HFF-Myc (cell line): ENCODE measurements at places on chromosomes 12 and 14.

DNA sequence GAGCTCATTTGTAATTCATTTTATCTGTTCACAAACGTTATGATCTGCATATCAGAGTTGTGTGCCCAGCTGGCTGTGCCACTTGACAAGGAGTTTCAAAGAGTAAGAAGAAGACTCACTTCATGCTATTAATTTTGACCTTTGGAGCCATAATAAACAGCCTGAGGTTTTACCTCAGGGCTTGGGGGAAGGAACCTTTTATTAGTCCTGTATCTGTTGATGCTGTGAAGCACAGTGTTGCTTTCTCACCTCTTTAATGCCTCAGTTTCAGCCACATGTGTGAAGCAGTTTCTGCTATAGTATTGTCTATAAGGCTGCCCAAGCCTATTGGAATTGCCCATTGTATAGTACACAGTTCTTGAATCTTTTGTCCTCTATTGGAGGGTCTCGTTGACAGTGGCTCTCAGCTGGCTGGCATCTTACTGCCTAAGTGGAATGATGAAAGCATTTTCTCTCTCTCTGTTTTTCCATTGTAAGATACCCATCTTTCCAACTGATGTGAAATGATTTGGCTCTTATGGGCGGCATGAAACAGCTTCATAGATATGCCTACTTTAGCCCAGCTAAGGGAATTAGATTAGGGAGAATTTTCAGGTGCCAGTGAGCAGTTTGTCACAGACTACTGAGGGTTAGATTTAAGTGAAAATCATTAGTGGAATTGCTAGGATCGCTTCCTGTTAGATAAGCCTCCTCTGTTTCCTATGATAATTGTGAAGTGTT is 34.7 kb downstream of the GPATCH2L start:
- DNase-seq = no peak

GRCh38 chr12:132908145-132909029 is 21.0 kb upstream of the CHFR start:
- peak; percentile 95 for DNase-seq

GRCh38 chr12:122960193-122960569 is 6.1 kb downstream of the ABCB9 start:
- DNase-seq = no peak

- DNase-seq = no peak
These were observed 90.0 kb downstream of the BCL11B start for GRCh38 chr14:99181804-99182520.

DNA sequence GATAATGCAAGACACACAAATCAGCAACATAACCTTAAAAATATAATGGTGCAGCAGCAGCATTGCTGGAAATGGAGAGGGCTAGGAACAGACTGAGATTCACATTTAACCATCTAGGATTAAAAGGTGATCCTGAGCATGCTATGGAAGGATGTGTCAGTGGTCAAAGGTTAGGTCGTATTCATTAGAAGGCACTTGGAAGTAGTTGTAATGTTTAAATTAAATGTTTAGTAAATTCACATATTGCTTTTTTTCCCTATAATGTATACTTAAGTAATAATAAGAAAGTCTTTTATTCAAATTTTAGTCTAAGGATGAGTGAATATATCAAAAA is 368.6 kb upstream of the PDE3A start:
- no peak for DNase-seq

DNA sequence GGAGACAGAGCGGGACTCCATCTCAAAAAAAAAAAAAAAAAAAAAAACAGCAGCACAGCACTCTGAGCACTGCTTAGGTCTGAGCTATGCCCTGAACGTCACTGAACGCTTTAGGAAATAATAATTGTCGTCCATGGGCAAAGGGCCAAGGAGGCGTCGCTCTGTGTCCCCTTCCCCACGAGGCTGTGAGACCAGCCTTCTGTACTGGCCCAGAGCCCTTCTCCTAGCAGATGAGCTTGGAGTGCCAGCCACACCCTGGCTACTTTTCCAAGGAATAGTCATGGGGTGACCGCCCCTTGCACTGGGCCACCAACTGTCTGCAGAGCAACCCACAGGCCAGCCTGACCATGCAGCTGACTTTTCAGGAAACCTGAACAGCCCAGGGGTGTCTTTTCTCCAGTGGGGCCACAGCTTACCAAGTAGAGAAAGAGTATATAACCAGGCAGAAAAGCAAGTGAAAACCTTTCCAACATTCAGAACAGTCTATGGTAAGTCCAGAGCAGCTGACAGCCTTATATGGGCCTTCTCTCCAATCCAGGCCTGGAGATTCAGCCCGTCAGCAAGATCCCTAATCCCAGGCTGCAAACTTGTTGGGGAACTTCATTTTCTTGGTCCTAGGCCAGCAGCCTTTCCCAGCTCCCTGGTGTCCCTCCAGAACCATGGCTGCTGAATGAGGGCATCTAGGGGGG is 28.5 kb downstream of the CD9 start:
- DNase-seq = no peak

- DNase-seq = no peak
These were observed 23.8 kb downstream of the SLC16A7 start for GRCh38 chr12:59619461-59620240.

DNA sequence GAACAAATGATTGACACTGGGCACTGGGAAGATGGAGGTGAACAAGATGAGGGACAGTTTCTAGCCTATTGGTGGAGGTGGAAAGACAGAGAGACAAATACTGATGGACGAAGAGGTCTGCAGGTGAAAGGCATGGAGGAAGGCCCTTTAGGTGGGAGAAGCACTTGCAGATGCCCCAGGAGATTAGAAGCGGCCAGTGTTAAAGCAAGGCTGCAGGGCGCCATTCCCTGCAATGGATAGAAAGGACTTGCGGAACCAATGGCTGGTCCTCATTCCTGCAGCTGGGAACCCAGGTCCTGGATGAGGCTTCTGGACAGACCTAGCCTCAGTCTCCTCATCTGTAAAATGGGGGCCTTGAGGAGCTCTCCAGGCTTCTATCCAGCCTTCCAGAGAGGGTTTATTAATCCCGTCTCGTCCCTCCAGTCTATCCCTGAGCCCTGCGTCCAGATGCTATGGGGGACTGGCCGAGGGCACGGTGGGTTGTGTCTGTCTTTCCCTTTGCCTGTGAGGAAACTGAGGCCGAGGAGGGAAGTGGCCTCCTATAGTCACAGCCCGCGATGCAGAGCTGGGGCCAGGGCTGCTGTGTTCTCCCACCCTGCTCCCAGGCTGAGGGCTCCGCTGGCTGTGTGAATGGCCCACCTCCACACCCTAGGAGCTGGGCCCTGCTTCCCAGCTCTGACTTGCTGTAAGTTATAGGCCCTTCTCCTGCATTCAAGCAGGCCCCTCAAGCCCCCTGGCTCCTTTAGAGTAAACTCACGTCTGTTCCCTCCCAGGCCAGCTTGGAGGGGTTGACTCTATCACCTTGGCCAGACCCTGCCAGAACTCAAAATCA is 33.0 kb downstream of the CYP46A1 start:
- DNase-seq = no peak

- DNase-seq = peak; percentile 27
These were observed 156.8 kb upstream of the TMEM260 start for GRCh38 chr14:56422703-56423213.

DNA sequence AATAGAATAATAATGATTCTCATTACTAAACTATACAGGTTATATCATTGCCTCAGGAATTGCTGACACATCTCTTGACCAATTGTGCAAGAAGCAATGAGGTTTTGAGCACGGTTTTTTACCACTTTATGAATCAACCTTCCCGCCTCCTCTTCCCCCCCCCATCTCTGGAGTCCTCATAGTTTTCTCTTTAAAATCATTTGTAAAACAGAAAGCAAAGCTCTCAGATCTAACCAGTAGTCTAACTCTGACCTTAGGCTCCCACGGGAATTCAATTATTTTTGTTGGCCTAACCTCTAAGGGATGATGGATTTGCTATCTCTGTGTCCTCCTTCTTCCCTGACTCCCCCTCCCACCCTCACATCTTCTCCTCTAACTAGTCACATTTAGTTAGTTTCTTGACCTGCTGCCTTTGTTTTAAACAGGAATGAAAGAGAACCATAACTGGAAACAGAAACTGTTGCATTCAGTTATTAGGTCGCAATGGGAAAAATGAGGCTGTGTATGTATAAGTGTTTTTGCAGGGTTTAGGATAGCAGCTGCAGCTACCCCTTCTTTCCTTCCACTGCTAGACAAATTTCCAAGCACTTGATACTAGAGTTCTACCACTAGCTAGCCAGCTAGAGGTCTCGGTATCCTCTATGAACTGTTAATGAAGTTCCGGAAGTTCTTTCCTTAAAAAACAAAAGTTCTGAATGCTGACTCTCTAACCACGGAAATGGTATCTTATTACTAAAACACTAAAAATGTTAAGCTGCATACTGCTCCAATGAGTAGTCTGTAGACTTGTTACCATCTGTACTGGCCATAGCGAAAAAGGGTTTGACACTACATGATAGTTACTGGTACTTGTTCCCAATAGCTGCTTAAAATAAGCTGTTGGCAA is 65.4 kb downstream of the TAOK3 start:
- DNase-seq = peak; percentile 70

DNA sequence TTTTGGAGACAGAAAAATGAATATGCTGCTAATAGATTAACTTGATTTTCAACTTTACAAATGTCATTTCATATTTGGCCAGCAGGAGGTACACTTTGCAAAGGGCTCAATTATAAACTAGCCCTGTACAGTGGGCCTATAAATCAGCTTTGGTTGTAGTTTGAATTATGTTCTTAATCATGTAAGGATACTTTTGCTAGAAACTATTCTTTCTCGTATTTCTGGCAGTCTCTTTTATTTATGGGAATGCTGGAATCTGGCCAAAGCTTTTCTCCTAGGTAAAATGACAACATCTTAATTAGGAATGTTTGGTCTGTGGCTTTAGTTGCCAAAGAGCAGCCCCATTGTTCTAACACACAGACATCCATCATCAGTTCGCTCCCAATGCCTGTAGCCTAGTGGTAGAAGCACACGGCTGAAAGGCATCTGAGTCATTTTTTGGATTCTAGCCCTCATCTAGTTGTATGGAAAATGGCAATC is 1322.3 kb upstream of the SEL1L start:
- no peak for DNase-seq

DNA sequence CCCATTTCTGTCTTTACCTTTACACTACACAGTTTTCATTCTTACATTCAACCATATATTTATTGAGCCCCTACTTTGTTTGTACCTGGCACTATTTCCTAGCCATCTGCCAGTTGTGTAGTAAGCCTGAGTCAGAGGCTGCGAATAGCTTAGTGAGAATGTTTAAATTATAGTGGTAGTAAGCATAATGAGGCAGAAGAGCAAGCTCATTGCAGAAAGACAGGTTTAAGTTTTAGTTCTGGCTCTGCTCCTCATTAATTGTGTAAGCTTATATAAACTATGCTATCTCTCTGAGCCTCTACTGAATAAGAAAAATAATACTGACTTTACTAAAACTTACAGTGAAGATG is 123.5 kb downstream of the NAV3 start:
- no peak for DNase-seq

- no peak for DNase-seq
These were observed 90.1 kb downstream of the RPAP3 start for GRCh38 chr12:47615711-47616110.

- peak; percentile 39 for DNase-seq
These were observed 13.3 kb downstream of the IL22 start for GRCh38 chr12:68240079-68240478.

DNA sequence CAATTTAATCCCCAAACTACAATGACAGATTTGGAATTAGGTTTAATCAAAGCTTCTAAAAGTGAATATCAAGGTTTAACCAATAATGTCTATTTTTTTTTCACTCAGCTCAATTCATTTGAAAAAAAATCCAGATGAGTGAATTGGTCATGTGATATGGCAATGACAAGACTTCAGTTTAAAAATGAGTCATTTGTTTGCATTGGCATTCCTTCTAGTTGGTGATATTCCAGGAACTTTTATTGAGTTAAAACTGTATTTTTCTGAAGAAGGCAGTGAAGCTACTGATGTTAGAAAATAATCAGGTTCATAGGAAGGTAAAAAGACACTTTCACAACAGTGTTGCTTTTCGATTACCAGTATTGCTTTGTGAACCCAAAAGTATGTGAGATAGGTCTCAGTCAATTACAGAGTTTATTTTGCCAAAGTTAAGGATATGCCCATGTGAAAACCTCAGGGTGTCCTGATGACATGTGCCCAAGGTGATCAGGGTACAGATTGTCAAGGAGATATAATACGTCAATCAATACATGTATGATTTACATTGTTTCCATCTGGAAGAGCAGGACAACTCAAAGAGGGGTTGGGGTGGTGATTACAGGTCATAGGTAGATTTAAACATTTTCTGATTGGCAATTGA is 1214.9 kb downstream of the GALC start:
- DNase-seq = no peak

- DNase-seq = no peak
These were observed 394.3 kb downstream of the EGLN3 start for GRCh38 chr14:33556382-33557121.

DNA sequence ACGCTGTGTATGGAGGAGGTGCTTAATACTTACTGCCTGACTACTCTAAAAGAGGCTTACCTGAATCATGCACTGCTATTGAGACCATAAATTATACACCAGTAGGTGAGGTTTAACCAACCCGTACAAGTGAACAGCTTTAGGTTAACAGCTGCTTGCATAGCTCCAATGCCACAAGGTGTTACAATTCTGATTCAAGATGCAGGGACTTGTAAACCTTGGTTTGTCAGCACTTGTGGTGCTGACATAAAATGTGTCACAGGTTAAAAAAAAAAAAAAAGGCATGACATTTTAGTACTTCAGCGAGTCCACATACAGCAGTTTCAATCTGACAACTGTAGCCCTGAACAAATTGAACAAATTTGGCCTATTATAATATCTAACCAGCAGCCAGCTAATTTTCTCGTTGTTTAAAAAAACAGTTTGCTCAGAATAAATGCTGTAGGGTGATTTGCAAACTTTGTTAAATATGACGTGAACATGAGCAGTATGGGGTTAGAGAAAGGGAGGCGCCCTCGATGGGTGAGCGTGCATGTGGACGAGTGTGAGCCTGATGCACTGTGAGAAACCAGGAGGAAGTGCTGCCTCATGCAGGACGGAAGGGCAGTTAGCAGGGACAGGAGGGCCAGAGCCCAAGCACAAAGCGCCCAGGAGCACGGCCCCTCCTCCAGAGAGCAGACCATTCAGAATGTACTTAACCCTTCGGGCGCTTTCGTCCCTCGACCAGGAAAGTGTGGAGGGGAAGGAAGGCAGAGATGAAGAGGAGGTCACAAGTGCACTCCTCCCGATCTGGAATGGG is 44.7 kb downstream of the TCHP start:
- DNase-seq = no peak

- no peak for DNase-seq
These were observed 10.8 kb downstream of the TIGAR start for GRCh38 chr12:4331842-4332241.

DNA sequence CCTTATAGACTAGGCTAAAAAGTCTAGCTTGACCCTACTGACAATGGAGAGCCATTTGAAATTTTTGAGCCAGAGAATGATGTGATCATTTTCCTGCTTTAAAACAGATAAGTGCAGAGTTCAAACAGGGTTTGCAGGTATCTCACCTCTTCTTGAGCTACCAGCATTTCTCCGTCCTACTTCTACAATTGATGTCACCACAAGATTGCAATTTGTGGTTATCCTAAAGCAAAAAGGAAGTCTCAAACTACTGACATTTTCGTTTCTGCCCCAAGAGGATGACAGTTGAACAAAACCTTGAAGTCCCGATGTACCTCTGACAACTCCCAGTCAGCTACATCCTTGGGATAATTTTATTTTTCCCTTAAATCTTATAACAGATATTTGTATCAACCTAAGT is 86.7 kb downstream of the PTGER2 start:
- DNase-seq = no peak
